ENCODE measurements at places on chromosomes 1 and 21.

- DNase-seq, result peak; percentile 46
Measured at GRCh38 chr1:161885003-161885402, 118.9 kb downstream of the ATF6 start.

DNA sequence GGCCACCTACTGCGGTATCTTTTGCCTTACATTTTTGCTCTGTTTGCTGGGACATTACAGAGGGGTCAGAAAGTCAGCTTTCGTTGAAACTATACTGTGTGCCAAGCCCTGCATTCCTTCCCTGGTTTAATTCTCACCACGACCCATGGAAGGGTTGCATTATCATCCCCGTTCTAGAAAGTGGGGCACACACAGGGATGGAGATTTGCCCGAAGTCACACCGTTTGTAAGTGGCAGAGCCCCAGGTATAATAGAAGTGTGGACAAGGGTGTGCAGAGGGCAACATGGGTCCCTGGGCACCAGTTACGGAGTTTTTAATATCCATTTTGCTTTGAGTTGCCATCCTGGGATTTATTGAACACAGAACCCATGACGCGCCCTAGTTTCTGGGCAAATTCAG, 11.8 kb downstream of the DMRTB1 start:
- DNase-seq, result no peak

DNA sequence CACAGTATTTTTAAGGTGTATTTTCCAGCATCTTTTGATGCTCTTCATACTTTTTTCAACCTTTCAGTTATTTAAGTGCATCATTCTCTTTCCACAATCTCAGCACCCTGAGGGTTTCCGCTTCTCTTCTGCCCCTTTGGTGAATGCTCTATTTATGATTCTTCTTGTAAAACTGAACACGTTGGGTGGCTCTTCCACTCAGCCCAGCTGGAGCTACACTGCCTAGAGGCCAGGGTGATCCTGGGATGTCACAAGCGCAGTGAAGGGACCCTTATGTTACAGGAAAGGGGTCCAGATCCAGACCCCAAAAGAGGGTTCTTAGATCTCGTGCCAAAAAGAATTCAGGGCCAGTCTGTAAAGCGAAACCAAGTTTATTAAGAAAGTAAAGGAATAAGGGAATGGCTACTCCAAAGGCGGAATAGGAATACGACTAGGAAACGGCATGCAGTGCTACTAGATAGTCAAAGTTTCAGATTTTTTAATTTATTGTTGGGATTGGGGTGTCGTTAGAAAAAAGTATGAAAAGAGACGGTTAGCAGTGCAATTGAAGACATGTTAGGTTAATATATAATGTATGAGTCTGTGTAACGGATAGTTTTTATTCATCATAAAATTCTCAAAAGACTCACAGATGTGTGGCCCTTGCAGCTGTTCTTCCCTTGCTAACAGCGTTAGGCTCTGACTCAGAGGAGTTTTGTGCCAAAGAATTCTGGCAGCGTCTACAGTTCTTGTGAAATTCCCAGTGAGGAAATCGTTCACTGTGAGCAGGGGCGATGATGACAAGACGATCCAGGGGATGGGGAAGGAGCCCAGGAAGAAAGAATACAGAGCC, 14.4 kb upstream of the ERVH48-1 start:
- DNase-seq, result peak; percentile 98

DNA sequence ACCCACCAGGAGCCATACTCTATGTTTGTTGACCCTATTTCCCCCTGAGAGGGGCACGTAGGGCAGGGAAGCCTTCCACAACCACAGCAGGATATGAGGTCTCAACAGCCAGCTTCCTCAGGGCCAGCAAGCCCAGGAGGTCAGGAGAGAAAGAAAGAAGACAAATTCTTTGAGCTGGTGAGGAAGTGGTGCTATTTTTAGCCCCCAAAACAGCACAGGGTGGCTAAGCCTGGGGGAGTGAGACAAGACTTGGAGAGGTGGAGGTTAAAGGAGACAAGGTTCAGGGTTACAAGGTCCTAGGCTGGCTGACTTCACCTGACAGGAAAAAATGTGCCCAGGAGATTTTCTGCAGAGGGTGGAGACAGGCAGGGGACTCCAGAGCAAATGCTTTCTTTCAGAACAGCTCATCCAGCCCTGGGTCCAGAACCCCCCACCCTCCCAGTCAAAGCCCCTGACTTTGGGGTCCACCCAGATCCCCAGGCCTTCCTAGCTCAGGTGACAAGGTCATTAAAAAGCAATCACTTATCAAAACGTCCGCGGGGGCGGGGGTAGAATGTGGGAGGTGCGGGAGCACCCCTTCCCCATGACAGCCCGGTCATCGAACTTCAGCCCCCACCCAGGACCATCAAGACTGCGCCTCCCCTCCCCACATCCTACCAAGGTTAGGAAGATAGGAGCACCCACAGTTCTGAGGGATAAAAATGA, 1.3 kb downstream of the SV2A start:
- DNase-seq, result no peak

DNA sequence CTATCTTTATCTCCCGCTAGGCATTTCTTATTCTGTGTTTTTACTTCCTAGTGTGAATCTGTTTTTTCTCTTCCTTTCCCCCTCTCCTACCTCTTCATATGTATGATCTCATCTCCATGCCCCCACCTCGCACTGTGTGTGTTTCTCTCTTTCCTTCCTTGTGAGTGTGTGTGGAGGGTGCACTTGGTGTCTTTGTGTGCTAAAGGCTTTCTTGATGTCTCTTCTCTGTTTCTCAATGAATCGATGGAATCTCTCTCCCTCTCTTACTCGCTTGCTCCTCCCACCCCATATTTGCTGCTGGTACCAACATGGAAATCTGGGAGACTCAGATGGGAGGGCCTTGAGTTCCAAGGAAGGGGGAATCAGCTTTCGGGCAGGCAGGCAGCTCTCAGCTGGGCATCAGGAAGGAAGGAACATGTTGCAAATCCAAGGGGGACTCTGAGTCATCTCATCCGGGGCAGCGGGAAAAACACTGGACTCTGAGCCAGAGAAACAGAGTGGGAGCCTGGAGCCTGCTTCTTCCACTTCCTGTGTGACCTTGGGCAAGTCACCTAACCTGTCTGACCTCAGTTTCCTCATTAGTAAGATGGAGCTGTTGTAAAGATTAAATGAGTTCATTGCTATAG, 147.5 kb downstream of the PTPRU start:
- DNase-seq, result peak; percentile 15

DNA sequence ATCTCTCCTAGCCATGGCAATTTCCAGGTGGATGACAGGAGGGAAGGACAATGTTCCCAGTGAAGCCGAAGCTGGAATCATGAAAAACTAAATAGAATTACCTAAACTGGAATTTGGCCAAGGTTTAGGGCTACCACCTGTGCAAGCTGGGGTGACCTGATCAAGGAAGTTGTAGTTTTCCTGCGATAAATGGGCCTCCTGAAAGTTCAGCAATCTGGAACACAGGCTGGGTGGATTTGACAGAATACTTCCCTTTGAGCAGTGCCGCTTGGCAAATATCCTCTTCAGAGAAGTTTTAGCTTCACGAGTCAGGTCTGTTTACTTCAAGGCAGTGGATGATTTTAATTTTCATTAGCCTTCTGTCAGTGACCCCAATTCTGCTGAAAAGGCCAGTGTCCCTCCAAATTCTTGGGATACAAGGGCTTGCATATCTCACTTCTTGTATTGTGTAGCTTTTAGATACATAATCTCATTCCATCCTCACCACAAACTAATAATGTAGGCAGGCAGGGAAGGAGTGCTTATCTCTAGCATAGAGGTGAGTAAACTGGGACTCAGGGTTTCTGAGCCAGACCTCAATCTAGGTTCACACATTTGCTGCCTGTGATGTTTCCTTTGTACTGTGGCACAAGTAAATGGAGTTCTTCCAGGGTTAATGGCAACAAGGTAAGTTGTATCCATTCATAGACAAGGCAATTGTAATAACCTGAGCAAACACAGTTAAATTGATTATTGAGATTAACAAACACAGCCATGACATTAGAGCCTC, 349.4 kb downstream of the NUF2 start:
- no peak for DNase-seq

GRCh38 chr1:79497193-79497773, 490.8 kb upstream of the ADGRL4 start:
- DNase-seq, result peak; percentile 42

DNA sequence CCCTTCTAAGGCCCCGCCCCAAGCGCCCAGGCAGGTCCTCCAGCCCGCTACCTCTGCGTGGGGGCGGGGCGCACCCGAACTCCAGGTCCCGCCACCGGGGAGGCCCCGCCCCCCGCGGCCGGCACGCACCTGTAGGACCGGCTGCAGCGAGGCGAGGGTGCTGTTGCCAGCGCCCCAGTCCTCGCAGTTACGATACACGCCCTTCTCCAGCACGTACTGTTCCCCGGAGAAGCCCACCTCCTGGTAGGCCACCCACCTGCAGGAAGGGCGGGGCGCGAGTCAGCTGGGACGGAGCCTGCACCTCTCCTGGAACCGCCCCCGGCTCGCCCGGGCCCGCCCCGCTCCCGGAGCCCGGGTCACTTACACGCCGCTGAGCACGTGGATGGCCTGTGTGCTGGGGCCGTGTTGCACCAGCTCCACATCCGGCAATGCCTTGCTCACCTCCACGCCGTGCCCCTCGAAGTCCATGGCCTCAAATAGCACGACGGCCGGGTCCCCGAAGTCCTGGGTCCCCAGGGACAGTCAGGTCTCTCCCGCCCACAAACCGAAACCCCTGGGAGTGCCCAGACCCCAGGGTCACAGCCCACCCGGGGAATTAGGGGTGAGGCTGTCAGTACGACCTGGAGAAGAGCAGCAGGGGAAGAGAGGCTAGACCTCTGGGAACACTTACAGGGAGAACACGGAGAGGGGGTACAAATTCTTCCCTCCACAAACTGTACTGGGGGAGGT, 17.3 kb downstream of the CRYBG2 start:
- no peak for DNase-seq

DNA sequence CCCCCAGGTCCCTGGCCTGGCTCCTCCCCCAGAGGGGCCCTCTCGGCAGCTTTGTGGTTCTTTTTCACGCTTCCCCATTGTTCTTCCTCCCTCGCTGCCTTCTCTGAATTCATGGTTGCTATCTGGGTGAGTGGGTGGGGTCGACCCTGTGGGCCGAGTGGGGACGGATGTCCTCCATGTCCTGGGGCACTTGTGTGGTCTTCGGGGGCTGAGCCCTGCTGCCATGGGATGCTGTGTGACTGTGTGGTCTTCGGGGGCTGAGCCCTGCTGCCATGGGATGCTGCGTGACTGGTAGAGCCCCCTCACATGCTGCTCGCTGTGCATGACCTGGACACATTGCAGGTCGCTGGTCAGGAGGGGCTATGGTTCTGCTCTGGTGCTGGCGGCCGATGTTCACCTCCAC, 21.6 kb upstream of the DIP2A start:
- DNase-seq, result no peak

DNA sequence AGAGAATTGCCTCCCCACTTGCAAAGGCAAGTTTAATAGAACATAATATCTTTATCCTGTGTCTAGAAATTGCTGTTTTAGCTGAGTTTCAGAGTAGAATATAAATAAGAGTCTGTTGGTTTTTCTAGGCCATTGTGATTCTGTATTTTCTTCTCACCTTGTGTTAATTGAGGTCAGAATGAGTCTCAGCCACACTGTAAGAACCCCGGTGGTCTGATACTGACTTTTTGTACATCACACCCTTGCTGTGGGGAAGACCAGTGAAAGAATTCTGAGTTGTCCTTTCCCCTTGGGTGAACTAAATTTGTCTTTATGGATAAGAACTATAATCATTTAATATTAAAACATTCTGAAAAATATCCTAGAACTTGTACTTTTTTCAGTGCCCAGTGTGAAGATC, 6.8 kb downstream of the HIPK1 start:
- no peak for DNase-seq

DNA sequence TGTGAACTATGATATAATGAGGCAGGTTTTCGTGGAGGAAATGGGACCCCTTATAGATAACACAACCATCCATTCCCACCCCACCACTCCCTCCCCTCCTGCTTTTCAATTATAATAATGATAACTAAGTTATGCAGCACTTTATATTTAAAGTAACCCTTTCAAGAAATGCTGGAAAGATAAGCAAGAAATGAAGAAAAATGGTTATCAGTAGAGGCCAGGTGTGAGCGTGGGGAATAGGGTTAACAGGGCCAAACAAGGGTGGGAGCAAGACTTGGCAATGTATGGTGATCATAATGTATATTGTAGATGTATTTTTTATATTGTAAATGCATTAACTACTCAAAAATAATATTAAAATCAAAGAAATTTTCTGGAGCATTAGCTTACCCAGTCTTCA, 133.4 kb downstream of the PBX1 start:
- no peak for DNase-seq

- no peak for DNase-seq
Measured at GRCh38 chr1:168127503-168127902, 9.2 kb downstream of the GPR161 start.

- DNase-seq, result no peak
Measured at GRCh38 chr21:32299695-32300094, 1.0 kb downstream of the MRAP start.

DNA sequence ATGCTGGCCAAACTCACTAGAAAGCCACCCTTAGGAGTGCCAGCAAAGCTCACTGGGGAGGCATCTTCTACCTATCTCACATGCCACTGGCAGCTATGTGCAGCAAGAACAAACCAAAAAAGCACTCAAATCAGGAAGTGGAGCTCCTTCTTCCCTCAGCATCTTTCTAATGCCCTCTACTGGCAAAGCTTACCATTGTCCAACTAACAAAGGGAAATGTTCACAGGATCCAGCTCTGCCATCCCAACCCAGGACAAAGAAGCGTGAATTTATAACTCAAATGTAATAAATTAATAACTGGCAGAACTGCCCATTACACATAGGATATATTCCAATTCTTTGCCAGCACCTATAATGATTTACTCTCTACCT, 38.9 kb downstream of the LEPR start:
- DNase-seq, result peak; percentile 50

DNA sequence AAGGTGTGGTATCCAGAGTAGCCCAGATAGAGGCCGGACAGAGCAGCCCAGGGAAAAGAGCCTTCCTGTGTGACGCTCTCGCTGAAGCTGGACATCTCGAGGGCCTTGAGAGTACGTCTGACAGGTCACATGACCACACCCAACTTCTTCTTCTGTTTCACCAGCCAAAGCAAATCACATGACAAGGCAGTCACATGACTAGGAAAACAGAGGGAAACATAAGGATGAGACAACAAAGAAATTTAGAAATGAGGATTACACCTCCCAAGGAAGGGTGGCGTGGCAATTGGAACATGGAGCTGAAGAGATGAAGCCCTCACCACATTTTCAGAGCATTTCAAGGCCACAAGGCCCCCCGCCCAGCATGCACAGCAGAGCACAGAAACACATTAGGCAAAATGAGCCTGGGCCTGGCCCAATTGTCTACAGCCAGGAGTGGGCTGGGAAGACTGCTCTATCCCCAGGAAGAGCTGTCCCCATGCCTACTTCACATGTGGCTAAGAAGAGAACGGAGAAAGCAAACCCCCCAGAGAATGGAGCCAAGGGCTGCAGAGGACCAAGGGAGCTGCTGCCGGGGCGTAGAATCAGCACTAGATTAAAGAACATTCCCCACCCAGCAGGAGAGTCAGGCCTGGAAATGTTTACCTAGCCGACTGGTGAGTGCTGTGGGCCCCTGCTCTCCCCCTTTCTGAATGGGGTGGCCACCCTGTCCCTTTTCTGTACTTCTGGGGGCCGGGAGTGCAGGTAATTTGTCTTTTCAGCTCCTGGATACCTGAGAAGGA, 305.1 kb downstream of the NPHP4 start:
- DNase-seq, result no peak
